Posterior cingulate gyrus (tissue), 11 donors: ENCODE measurements at places on chromosomes 12 and 14.

DNA sequence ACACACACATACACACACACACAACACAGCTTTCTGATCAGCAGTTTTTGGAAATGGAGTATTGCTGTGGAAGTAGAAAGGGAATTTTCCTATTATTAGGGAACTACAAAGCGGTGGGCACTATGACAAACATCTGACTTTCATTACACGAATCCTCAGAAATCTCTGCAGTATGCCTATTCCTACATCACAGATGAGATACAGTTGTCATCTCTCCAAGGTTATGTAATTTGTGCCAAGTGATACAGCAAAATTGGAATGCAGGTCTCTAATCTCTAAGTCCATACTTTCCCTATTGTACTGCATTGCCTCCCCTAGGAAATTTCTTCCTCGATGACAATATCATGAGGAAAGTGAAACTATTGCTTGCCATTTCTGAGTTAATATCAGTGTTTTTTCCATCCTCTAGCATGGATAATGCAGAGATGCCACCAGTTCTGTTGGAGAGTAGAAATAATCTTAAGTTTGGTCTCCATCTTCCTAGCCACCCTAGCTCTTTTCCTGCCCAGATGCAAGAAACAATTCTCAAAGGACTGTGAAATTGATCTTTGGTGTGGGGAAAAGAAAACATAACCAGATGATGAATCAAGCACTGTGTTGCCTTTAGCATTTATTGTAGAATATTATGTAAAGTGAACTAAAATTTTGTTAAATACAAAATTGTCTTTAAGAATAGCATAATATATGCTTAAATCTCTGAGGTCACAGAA is 94.7 kb downstream of the ERGIC2 start:
- DNase-seq = no peak

DNA sequence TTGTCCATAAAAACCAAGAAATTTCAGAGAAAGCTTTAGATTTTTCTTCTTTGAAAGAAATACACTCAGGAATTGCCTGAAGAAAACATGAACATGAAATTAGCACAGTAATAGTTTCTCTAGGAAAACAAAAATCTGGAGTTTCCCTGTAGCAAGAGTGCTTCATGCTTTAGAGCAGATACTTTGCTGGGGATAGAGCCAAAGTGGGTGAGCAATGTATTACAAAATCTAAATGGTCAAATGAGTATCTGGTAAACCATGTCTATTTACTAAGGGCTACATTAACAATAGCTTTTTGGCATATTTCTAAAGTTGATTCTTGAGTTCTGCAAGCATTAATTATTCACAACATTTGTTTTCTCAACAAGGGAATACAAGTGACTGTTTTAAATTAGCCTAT is 26.2 kb downstream of the AVPR1A start:
- no peak for DNase-seq

GRCh38 chr14:104149617-104150135 is 11.3 kb downstream of the KIF26A start:
- no peak for DNase-seq

DNA sequence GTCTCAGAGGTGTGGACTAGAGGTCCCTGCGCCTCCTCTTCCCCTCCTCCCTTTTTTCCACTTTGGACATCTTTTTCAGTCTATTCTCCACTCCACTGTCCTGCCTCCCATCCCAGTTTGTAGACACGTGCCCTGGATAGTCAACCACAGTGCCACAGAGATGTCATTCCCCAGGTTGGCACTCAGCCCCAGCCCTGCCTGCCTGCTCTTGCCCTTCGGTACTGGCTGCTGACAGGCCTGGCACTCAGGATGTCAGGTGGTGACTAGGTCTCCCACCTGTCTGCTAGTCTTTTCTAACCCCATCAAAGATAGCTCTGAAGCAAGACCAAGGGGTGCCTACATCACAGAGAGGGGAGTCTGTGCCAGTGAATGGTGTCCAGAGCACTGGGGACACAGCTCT is 15.8 kb downstream of the KRT71 start:
- no peak for DNase-seq

DNA sequence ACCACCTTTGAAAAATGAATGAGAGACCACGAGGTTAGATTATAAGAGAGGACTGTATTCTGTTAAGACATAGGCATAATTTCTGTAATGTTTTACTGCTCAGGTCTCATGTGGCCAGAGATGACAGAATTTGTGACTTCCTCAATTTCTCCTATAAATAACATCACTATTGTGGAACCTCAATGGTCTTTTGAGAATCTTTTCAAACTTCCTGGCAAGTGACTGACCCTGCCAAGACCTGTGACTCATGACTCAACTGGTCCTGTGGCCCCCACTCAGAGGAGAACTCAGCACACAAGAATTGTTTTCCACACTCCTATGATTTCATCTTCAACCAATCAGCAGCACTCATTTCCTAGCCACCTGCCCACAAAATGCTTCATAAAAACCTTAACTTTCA is 508.2 kb upstream of the ATP2B1 start:
- DNase-seq = no peak

- DNase-seq = no peak
Observed at GRCh38 chr12:50778663-50779590, 15.0 kb downstream of the ATF1 start.

- no peak for DNase-seq
Observed at GRCh38 chr12:119869720-119870119, 7.4 kb downstream of the CIT start.

- DNase-seq = no peak
Observed at GRCh38 chr12:115232455-115233156, 548.6 kb upstream of the TBX3 start.

- DNase-seq = no peak
Observed at GRCh38 chr14:95886366-95887056, 9.9 kb downstream of the TUNAR start.

- no peak for DNase-seq
Observed at GRCh38 chr12:100435957-100436356, 37.7 kb upstream of the NR1H4 start.

DNA sequence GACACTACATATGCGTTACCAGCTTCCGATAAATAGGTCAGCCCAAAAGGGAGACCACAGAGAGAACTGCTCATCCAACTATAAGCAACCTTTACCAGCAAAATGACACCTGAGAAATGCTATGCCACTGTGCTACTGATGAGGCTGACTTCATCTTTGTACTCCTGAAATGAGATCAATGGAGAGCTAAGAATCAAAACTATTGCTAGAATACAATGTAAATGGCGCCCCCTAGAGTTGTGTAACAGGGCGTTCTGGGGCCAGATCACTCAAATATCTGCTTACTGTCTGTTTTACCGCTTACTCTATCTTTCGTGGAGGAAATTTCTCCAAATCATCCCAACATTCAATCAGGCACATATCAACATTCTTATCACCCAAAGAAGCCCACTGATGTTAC is 4.6 kb downstream of the ZNF384 start:
- DNase-seq = no peak

DNA sequence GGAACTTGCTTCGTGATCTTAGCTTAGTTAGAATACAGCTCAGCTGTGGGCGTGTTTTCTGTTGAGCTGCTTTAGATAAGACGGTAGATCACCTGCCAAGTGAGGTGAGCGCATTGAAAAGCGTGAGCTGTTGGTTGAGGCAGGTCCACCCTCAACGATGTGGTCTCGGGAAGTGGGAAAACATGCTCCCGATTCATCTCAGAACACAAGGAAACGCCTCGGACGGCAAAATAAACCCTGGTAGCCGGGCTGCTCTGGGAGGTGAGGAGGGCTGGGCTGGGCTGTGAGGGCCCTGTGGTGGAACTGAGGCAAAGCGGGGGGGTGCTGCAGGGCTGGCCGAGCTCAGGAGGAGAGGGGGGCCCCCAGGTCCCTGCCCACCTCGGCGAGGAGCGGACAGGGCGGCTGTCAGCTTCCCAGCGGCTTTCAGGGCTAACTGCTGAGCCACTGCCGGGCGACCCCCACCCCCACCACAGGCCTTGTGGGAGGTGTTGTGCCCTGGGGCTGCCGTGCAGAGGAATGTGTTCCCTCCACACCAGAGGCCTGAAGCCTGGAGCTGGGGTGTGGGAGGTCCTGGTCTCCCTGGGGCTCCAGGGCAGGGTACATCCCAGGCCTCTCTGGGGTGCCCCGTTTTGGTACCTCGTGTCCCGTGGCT is 30.7 kb downstream of the NOC4L start:
- DNase-seq = no peak

DNA sequence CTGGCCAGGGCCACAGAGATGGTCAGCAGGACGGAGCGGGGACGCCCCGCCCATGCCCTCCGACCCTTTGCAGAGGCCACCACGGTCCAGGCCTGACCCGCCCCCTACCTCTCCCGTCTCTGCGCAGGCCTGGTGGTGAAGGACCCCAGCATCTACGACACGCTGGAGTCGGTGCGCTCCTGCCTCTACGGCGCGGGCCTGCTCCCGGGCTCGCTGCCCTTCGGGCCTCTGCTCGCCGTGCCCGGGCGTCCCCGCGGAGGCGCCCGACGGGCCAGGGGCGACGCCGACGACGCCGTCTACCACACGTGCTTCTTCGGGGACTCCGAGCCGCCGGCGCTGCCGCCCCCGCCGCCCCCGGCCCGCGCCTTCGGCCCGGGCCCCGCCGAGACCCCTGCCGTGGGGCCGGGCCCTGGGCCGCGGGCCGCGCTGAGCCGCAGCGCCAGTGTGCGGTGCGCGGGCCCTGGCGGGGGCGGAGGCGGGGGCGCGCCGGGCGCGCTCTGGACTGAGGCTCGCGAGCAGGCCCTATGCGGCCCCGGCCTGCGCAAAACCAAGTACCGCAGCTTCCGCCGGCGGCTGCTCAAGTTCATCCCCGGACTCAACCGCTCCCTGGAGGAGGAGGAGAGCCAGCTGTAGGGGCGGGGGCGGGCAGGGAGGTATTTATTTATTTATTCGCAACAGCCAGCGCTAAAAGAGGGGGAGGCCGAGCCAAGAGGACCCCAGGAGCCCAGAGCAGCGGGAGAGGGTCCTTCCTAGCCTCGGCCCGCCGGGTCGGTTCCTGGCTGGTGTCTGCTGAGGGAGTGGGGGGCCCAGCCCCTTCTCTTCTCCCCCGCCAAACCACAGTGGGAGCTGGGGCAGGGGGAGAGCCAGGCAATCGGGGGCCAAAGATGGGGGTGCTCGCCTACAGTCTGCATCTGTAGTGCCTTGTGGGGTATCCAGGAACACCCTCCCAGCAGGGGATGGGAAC is 8.1 kb downstream of the TAMALIN start:
- DNase-seq = no peak

- no peak for DNase-seq
Observed at GRCh38 chr14:48876806-48877340, 709.3 kb downstream of the RPS29 start.

DNA sequence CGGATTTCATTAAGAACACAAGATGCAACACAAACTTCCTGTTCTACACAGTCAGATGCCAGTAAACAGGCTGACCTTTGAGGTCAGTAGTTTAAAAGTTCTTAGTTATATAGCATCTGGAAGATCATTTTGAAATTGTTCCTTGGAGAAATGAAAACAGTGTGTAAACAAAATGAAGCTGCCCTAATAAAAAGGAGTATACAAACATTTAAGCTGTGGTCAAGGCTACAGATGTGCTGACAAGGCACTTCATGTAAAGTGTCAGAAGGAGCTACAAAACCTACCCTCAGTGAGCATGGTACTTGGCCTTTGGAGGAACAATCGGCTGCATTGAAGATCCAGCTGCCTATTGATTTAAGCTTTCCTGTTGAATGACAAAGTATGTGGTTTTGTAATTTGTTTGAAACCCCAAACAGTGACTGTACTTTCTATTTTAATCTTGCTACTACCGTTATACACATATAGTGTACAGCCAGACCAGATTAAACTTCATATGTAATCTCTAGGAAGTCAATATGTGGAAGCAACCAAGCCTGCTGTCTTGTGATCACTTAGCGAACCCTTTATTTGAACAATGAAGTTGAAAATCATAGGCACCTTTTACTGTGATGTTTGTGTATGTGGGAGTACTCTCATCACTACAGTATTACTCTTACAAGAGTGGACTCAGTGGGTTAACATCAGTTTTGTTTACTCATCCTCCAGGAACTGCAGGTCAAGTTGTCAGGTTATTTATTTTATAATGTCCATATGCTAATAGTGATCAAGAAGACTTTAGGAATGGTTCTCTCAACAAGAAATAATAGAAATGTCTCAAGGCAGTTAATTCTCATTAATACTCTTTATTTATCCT is 13.5 kb downstream of the PTGER2 start:
- no peak for DNase-seq

DNA sequence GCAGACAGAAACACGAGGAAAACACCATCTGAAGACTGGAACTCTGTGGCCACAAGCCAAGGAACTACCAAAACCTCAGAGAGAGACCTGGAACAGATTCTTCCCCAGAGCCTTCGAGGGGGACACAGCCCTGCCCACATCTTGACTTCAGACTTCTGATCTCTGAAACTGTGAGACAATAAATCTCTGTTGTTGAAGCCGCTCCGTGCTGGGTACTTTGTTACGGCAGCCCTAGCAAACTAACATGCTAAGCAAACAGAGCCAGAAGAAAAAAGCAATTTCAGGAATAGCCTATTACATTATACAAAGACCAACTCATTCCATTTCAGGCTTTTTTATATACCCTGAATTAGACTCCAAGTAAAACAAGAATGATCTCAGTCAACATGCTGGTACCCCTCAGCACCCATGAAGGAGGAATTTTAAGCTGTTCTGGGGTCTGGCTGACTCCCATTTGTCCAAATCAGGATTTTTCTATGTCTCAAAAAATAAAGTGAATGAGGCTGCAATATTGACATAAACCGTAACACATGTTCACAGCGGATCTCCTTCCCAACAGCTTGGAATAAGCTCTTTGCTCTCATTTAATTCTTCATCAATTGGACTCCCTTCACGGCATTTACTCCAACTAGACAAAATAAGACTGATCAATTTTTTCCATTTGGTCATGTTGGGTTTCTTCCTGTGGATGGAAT is 190.1 kb downstream of the FOXN3 start:
- DNase-seq = no peak

DNA sequence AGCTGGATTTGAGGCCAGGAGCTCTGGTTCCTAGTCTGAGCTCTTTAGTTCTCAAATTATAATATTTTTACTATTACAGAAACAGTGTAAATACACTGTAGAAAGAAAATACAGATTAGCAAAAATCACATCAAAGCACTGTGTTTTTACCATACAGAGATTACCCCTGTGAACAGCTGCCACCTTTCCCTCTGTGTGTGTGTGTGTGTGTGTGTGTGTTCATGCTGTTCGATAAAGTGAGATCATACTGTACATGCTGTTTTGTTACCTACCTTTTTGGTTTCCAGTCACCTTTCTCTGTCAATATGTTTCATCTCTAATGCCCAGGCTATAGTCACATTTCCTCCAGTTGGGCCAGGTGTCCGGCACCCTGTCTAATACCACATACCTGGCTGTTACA is 26.9 kb downstream of the MVK start:
- no peak for DNase-seq
